ENCODE measurements at places on chromosomes 16 and 17.

DNA sequence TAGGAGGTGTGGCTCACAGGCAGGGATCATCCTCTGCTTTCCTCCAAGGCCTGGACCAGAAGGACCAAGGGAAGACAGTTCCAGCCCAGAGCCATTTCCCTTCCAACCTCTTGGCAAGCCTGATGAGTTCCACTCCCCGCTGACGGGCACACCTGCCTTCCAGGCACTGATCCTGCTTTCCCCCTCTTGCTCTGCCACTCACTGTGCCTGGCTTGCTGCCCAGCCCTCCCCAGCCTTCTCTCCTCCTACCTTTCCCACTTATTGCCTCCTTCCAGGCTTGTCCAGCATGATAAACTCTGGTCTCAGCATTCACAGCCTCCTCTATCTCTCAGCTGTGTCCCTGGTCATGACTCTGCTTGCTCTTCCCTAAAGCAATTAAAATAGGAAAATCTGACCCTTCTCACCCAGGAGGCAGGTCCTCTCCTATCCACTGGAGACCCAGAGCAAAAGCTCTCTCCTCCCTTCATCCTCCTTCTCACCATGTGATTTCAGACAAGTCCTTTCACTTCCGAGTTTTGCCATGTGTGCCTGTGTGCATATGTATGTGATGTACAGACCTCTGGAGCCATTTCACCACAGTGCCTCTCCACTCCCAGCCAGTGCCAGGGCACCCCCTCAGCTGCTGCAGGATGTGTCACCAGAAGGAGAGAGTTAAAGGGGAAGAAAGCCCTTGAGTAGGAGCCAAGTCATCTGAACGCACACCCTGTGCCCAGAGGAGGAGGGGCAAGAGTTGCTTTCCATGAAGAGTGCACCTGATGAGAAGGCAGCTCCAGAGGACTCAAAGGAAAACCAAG, 13.4 kb upstream of the TMEM170A start:
- no peak for DNase-seq

DNA sequence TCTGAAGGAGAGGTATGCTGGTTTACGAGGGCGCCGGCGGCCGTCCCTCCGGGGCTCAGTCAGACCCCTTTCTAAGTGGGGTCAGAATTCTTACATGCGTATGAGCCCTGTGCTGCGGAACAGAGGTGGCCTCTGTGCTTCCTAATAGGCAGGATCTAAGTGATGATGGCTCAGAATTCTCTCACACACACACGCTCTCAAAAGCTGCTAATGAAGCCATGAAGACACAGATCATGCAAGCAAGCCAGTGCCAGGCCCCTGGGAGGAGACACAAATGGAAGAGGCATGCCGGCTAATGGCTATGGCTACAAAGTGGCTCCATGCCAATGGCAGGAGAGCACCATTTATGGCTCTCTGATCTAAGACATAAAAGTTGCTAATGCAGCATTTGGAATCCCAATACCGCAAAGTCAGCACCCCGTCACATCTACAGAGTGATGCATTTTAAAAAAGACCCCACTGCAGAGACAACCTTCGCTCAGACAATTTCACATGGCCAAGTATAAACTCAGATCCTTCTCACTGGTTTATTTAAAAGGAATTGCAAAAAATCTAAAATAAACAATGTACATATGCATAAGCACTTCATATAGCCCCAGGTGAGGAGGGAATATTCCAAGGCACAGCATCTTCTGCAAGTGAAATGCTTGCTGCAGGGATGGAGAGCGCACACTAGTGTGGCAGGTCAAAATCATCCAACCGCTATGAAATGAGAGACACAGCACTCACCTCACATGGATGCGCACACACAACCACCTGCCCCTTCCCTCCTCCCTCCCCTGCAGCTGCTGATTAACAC, 24.5 kb downstream of the NPLOC4 start:
- no peak for DNase-seq

DNA sequence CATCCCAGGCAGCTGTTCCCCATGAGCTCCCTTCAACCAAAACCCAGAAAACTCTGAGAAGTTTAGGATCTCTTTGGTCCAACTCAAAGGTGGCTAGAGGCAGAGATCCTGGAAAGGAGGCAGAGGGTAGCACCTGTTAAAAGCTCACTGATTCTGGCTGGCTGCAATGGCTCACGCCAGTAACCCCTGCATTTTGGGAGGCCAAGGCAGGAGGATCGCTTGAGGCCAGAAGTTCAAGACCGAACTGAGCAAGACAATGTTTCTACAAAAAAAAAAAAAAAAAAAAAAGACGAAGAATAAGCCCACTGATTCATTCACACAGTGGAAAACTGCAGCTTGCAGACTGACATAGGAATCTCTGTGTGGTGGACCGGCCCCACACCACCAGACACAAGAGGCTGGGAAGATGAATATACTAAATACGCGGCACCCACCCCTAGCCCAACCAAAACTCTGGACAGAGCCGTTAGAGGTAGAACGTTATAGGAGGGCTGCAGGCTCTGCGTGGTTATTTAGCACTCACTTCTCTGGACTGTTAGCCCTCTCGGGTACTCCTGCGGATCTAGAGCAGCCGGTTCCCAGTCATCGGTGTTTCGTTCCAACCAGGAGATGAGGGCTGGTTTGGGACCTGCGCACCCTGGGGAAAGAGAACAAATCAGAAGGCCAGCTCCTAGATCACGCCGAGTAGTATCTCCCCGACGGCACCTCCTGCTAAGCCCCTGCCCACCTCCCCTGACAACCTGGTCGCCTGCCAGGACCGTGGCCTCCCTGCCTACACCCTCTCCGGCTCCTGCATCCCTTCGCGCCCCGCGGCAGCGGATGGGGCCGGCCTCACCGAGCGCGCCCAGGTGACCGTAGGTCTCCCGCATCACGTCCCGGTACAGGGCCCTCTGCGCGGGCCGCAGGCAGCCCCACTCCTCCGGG, 925 bp downstream of the ZNF689 start:
- DNase-seq, result peak; percentile 23

GRCh38 chr17:82384730-82385481, 13.3 kb downstream of the UTS2R start:
- peak; percentile 41 for DNase-seq

DNA sequence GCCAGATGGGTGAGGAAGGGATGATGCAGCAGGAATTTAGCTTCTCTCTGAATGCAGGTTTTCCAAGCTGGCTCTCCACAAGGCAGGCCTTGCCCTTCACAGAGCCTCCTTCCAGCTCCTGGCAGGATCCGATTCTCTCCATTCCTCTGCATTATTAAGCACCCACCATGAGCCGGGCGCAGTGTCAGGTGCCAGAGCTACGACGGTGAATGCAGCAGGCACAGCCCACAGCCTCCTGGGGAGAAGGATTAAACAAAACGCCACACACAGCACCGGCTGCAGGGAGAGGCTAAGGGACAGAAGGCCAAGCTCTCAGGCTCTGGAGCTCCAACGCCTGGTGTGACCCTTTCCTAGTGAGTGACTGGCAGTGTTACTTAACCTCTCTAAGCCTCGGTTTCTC, 7.1 kb upstream of the MT2A start:
- DNase-seq, result no peak

DNA sequence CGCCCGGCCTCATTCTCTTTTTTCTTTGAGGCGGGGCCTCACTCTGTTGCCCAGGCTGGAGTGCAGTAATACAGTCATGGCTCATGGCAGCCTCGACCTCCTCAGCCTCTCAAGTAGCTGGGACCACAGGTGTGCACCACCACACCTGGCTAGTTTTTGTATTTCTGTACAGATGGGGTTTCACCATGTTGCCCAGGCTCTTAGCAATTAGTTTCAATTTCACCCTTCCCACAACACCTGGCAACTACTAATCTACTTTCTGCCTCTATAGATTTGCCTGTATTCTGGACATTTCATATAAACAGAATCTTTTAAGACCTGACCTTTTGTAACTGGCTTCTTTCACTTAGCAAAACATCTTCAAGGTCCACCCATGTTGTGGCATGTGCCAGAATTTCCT, 8.0 kb upstream of the NT5M start:
- DNase-seq, result no peak

DNA sequence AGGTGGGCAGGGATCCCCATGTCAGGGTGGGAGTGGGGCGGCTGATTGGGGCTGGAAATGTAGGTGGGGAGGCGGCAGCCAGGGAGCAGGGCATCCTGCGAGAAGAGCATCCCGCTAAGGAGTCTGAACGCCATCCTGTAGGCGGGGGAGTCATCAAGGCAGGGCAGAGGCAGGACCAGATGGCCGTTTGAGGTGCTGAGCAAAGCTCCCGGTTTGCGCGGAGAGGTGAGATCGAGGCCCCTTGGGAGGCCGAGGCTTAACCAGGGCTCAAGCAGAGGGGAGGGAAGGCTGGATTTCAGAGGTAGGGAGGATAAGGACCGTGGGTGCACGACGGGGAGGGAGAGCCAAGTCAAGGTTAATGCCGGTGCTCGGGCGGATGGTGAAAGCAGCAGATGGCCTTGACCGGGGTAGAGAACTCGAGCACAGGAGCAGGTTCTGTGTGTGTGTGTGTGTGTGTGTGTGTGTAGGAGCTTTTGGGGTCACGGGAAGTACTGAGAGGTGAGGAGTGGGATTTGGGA, 472 bp upstream of the NME2 start:
- DNase-seq, result peak; percentile 22

DNA sequence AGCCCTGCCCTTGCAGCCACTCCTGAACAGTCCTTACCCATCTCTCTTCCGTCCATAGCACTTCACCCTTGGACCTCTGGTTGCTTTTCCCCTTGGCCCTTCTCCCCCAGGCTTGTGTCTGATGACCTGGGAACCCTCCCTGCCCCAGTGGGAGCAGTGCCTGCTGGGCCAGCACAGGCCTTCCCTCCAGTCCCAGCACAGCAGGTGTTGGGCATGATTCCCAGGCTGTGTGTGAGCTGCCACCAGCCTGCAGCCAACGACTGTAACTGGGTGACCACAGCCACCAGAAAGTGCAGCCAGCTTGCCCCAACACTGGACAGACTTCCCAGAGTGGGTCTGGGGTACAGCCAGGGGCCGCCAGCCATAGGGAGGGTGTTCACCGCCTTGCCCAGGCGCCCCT, 30.0 kb downstream of the CRAMP1 start:
- DNase-seq, result no peak

DNA sequence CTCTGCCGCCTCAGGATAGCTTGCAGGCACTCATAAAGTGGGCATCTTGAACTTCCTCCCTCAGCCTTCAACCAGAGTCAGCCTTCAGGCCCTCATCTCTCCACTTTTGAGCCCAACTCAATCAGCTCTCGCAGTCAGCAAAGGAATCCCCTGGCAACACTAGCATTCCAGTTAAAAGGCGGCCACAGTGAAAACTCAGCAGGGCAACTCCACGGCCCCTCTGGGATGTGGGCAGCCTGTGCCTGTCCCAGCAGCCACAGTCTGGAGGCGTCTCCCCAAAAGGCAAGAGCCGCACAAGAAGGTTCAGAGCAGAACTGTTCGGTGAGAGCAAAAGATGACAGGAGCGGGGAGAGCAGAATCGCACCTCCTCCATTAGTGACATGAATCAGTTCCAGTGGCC, 9.0 kb downstream of the TMEM11 start:
- DNase-seq, result no peak

- DNase-seq, result no peak
Observed at GRCh38 chr17:30927756-30928155, 6.0 kb downstream of the ADAP2 start.

GRCh38 chr17:4919511-4920047, 12.5 kb upstream of the GP1BA start:
- DNase-seq, result no peak

GRCh38 chr16:78778101-78779004, 678.9 kb downstream of the WWOX start:
- DNase-seq, result no peak

- no peak for DNase-seq
Observed at GRCh38 chr17:43697937-43698336, 36.2 kb upstream of the MEOX1 start.

GRCh38 chr17:5545051-5545987, 39.0 kb downstream of the NLRP1 start:
- DNase-seq, result peak; percentile 21

DNA sequence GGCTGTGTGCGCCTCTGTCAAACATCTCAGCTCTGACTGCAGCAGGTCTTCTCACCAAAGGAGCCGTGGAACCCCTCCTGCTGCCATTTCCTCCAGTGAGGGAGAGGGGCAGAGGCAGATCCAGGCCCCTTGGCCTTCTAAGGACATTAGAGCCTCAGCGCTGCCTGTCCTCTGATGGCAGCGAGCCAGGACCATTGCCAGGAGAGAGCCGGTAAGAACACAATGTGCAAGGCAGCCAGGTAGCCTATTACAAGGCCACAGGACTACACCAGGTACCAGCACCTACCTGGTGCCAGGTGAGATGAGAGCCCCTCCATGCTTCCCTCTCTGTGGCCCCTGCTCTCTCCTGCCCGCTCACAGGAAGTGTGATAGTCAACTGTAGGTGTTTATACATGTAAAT, 11.0 kb downstream of the LRRC75A start:
- DNase-seq, result no peak

GRCh38 chr16:65318138-65318537, 196.3 kb upstream of the CDH11 start:
- no peak for DNase-seq
